ENCODE measurements at places on chromosomes 1 and 21.

- DNase-seq: no peak
Measured at GRCh38 chr1:20575541-20576336, 13.2 kb upstream of the CDA start.

GRCh38 chr1:32988665-32989064 lies 24.1 kb upstream of the RNF19B start:
- no peak for DNase-seq

DNA sequence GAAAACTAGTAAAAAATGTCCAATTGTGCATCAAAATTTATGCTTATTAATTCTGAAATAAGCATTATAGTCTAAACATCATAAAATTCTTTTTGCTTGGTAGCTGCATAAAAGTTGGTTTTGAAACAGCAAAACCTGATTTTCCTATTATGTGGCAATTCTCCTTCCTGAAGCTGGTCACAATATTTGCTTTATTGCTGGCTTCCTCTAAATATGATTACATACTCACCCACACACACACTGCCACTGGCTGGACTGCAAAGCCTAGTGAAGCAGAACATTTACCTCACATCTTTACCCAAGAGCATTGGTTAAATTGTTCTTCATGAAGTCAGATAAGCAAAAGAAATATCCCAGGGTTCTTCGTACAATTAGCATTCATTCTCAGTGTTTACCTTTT lies 103.0 kb downstream of the NR5A2 start:
- no peak for DNase-seq

DNA sequence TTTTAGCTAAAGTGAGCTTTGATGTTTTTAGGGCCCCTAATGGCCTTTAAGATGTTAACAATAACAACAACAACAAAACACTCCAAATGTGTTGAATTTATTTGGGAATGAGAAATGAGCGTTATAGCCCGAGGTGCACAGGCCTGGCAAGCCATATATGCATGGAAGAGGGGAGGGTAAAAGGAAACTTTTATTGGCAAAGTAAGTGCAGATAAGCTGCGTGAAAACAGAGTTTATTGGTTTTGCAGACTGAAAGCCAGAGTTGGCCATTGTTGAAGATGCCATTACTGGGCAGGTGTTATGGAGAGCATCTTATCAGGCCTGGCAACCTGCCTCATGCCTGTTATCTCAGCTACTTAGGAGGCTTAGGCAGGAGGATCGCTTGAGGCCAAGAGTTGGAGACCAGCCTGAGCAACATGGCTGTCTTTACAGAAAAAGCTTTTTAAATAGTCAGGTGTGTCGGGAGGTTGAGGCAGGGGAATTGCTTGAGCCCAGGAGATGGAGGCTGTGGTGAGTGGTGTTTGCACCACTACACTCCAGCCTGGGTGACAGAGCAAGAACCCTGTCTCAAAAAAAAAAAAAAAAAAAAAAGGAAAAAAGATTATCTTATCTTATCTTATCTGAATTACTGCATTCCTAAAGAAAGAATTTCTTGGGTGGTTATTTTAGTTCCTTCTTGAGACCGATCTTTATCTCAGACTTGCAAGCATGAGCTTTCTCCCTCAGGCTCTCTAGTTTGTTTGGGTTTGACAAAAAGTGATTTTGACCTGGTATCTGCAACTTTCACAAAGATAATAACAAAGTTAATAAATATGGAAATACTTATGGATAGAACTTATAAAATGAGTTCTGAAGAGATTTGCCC lies 1.7 kb downstream of the PATJ start:
- no peak for DNase-seq

Data from SIG-M5 (cell line).